ENCODE measurements at places on chromosomes 2 and 18.

DNA sequence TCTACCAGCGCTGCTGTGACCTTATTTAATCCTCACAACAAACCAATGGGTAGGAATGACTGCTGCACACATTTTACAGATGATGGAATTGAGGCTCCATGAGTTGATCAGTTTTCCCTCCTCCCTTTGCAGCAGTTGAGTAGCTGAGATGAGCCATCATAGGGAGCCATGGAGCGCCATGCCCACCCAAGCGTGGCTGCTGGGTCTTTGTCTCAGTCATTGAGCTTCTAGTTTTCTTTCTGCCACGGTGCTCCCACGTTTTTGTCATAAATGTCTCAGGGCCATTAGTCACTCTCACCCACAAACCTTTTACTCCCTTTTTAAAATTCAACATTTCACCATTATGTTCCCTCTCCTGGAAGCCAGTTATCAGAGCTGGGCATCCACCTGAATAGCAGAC is 45.8 kb downstream of the TMEM17 start:
- no peak for DNase-seq

DNA sequence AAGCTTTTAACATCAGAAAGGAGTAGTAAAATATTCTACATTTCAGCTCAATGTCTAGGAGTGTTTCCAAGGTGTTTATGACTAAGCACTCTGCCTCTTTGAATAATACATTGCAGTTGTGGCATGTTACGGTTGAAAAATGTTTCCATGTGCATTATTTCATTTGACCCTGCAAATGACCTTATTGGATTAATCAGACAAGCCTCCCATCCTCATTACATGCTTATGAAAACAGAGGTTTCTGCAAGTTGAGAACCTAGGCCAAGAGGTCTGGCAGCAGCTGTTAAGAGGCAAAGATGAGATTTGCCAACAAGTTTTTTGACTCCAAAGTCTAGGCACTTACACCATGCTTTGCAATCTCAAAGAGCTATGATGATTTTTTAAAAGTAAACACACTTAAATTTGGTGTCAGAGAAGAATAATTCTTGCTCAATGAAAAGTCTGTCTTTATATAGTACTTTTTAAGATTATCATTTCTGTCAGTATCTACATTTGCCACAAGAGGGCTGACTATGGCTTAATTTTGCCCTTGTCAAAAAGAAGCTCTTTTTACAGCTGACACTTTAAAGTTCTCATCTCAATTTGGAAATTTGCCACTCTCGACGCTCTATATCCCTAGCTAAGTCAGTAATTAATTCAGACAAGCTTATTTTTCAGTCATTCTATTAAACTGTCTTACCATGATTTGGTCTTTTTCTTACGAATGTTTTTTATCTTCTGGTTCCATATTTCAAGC is 260.6 kb downstream of the PAX3 start:
- DNase-seq: peak; percentile 30

DNA sequence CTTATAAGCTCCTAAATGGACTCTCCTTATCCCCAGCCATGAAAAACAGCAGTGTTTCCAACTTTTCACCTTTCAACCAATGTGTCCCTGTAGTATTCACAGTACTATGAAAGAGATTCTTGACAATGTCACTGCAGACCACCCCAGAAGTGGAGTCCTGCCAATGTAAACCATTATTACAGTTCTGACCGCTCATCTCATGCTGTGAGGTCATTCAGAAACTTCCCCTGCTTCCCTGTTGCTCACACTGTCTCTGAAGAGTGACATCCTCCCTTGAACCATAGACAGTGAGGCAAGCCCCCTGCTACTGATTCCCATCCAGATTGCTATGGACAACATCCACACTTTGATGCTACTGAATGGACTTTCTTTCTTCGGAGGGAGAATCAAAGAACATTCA is 1523.7 kb upstream of the ACVR2A start:
- DNase-seq: no peak

GRCh38 chr18:74488354-74488753 is 7.8 kb upstream of the CNDP2 start:
- no peak for DNase-seq

DNA sequence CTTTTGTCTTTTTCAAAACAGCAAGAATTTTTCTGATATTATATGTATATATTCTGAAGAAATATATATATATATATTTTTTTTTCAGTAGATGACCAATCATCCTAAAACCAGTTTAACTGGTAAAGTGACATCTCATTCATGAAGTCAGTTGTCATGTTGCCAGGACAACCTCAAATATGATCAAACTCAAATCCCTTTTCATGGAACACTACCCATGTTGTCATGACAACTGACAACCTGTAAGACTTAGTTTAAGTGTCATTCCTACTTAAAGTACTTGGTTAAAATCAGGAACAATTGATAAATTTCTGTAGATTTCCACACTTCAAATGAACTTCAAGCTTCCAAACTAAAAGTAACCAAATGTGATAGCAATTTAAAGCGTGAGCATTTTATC is 101.8 kb upstream of the ERBB4 start:
- no peak for DNase-seq

DNA sequence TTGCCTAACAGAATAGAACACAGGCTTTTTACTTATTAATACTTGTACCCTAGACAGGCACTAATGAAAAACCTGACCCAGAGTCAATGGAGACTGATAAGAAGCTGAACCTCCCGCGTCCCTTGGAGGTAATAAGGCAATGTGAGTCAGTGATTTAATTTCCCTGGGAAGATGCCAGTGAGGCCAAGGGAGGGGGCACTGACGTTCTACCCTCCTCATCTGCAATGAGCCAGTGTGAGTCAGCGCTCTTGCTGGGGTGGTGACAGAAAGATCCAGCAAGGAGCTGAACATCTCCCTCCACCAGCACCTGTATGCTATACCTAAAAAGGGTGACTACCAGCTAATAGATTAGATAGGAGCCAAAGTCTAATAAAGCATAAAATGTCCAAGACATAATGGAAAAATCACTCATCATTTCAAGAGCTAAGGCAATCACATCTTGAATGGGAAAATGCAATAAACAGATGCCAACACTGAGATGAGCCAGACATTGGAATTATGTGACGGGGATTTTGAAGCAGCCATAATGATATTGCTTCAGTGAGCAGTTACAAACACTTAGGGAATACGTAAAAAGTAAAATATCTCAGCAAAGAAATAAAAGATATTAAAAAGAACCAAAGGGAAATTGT is 116.9 kb downstream of the TPGS2 start:
- DNase-seq: peak; percentile 47

- peak; percentile 70 for DNase-seq
Observed at GRCh38 chr2:109736177-109736827, 57.8 kb upstream of the RGPD5 start.

GRCh38 chr18:5106730-5107129 is 90.3 kb downstream of the AKAIN1 start:
- DNase-seq: no peak

- DNase-seq: no peak
Observed at GRCh38 chr2:23777826-23778225, 149.1 kb downstream of the ATAD2B start.

GRCh38 chr2:234436482-234436837 is 60.4 kb downstream of the ARL4C start:
- no peak for DNase-seq

DNA sequence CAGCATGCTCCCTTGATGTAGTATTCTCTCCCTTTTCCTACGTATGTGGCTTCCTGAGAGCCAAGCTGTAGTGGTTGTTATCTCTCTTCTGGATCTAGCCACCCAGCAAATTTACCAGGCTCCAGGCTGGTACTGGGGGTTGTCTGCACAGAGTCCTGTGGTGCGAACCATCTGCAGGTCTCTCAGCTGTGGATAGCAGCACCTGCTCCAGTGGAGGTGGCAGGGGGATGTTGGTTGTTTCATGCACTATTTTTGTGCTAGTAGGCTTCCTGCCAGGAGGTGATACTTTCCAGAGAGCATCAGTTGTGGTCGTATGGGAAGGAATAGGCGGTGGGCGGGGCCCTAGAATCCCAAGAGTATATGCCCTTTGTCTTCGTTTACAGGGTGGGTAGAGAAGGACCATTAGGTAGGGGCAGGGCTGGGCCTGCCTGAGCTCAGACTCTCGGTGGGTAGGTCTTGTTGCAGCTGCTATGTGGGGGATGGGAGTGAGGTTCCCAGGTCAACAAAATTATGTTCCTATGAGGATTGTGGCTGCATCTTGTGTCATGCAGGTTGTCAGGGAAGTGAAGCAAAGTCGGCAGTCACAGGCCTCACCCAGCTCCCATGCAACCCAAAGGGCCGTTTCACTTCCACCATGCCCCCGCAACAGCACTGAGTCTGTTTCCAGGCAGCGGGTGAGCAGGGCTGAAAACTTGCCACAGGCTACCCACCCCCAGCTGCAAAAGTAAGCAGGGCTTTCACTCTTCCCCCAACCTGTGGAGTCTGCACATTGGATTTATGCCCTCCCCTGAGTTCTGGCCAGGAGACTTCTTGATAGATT is 1139.5 kb downstream of the BCL11A start:
- DNase-seq: no peak

DNA sequence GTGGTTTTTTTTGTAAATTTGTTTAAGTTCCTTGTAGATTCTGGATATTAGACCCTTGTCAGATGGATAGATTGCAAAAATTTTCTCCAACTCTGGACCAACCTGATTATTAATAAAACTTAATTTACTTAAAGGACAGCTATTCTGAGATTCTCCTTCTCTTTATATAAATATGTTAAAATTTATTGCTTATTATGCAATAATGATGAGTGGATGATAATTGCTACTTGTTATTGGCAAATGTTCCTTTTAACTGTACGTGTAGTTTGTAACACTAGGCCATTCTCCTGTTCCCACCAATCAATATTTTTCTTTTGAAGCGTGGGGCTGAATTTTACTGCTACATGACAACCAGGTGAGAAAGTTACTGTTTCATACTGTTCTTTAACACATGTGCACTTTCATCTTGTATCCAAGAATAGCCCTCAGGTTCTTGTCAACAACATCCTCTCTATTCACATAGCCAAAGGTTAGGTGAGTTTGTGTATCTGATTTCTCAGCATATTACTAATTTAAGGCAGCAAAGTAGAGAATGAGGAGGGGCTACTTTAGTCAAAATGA is 16.6 kb upstream of the STK17B start:
- no peak for DNase-seq

DNA sequence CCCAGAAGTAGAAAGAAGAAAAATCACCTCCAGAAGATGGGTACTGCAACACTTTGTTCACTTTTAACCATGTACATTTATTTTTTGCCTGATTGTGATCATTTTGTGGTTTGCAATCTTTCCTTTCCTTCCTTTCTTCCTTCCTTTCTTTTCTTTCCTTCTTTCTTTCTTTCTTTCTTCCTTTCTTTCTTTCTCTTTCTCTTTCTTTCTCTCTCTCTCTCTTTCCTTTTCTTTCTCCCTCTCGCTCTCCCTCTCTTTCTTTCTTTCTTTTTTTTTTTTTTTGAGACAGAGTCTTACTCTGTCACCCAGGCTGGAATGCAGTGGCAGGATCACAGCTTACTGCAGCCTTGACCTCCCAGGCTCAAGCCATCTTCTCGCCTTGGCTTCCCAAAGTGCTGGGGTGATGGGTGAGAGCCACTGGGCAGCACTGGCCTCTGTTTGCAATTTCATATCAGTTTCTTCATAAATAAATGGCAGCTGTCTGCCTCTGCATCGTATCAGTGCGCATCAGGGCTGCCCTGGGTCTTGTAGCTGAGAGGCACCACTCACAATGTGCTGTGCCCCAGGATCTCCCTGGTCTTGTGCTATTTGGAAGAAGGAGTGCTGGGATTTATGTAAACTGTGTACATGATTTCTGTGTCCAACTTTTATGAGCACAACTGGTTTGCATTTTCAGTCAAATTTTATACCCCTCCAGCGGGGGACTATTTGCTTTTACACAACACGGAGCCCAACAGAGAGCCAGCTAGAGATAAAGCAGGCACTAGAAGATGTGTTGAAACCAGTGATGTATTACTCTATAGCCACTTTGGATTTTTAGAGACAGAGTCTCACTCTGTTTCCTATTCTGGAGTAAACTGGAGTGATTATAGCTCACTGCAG is 6.9 kb upstream of the LIMS2 start:
- DNase-seq: no peak

GRCh38 chr2:165594231-165594934 is 124.9 kb downstream of the CSRNP3 start:
- no peak for DNase-seq

DNA sequence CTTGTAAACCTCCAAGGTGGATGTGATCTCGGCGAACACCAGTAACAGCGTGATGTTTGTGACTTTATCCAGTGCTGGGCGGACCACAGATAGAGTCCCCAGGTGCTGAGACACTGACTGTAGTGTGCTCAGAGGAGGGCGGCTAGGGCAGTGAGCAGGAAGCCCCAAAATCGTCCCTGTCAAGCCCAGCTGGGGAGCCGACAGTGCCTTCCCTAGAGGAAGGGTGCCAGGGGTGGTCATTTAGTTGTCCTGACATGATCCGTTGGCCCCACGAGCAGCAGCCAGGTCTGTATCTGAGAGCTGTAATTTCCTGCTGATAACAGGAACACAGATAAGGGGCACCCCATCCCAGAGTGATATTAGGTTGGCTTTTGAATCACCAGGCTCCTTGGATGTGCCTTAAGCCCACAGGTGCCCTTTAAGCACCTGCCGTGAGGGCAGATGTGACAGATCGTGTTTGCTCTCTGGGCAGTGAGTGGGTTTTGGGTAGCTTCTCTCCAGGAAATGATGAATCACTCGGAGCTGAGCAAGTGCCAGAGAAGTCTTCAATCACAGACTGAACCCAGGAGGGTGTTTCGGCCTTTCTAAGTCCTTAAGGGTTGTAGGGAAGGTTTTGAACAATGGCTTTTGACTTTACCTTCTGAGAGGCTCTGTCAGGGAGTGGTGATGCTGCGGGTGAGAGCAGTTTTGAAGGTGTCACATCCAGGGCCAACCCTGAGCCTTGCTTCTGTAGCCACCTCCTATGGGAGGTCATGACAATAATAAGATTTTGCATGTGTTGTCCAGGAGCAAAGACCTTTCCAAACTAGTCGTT is 7.7 kb downstream of the LPIN1 start:
- DNase-seq: peak; percentile 74

GRCh38 chr2:73202156-73203054 is at the start of gene NOTO:
NOTO (plus strand) TSS chr2:73202574; CDS start chr2:73202667, 93 bp downstream.
- no peak for DNase-seq

GRCh38 chr2:144668493-144669110 is 148.7 kb upstream of the ZEB2 start:
- DNase-seq: no peak

DNA sequence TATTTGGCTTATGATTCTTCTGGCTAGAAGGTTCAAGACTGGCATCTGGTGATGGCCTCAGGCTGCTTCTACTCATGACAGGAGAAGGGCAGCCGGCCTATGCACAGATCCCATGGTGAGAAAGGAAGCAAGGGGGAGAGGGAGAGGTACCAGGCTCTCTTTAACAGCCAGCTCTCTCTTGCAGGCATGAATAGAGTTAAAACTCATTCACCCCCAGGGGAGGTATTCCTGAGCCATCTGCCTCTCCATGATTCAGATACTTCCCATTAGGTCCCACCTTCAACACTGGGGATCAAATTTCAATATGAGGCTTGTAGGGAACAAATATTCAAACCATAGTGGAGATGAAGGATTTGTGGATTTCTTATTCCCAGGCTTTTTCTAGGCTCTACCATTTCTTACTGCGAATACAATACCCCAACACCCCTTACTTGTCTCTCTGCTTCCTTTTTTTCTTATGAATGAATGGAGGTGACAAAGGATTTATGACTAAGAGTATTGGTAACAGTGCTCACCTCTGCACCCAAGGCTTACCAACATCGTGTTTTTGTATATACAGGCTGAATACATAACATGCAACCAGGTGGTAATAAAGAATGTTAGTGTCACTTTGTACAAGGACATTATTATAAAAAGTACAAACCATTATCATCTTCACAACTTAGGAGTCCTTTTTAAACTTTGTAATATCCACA is 454.6 kb upstream of the TRIB2 start:
- peak; percentile 48 for DNase-seq

- DNase-seq: no peak
Observed at GRCh38 chr2:15984368-15985255, 44.3 kb downstream of the MYCN start.

GRCh38 chr2:74560591-74560990 is 6.1 kb downstream of the DOK1 start:
- no peak for DNase-seq

All from myocyte (in vitro differentiated cells).